ENCODE measurements at places on chromosomes 6 and 20. TPM values are rescaled to one million over a fixed set of nuclear protein-coding genes. Genes with fewer than 3 reads are reported as not detected.

GRCh38 chr20:25289886-25290597 is 42.2 kb downstream of the PYGB start:
- DNase-seq, result no peak

GRCh38 chr6:7960141-7960540 is 49.6 kb upstream of the TXNDC5 start:
- DNase-seq, result no peak

DNA sequence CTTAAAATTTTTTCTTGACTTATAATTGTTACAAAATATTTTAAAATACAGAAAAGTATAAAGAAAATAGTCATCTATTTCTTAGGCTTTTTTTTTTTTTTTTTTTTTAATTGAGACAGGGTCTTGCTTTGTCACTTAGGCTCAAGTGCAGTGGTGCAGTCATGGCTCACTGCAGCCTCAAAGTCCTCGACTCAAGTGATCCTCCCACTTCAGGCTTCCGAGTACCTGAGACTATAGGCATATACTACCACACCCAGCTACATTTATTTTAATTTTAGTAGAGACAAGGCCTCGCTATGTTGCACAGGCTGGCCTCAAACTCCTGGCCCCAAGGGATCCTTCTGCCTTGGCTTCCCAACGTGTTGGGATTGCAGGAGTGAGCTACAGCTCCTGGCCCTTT is 5.3 kb upstream of the ACAT2 start:
- no peak for DNase-seq

DNA sequence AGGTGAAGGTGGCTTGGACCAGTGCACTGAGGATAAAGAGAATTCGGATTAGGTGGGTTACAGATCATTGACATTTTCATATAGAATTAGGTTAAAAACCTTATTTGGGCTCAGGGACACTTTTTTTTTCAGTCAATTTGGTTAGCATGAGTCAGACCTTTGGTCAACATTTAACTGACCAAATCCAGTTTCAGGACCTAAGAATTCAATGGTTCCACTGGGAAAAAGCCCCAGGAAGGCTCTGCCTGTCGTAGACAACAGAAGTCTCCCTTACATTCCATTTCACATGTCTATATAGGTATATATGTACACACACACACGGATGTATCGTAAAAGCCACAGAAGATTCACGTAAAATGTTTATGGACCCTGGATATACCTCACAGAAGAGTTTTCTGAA is 184.2 kb upstream of the RREB1 start:
- no peak for DNase-seq

- no peak for DNase-seq
These were observed 22.2 kb downstream of the RBCK1 start for GRCh38 chr20:430091-430999.

- no peak for DNase-seq
These were observed 267.6 kb upstream of the TSHZ2 start for GRCh38 chr20:52704553-52704952.

GRCh38 chr6:86969573-86969972 is 32.2 kb downstream of the HTR1E start:
- DNase-seq, result no peak

The MROH8 gene
- 3.1 TPM for total RNA-seq

The PPP1R3G gene
- total RNA-seq, result 0.14 TPM

The ZKSCAN4 gene
- total RNA-seq, result 3.6 TPM

The SYTL3 gene
- total RNA-seq, result 163 TPM

The CCN6 gene
- total RNA-seq, result not detected

All from activated CD8-positive, alpha-beta T cell treated with anti-CD3 and anti-CD28 coated beads for 36 hours (primary cell).